ENCODE measurements at places on chromosomes 1 and 21.
A peak's percentile ranks its signal among the peaks of the same experiment; 100 is the strongest.

- no peak for DNase-seq
These were observed 24.6 kb downstream of the KIRREL1 start for GRCh38 chr1:158017800-158018595.

- no peak for DNase-seq
These were observed 36.1 kb downstream of the DNTTIP2 start for GRCh38 chr1:93842750-93843500.

- DNase-seq: peak; percentile 26
These were observed 42.4 kb downstream of the PLPPR4 start for GRCh38 chr1:99306644-99307043.

- DNase-seq: no peak
These were observed 197.4 kb downstream of the ADGRL2 start for GRCh38 chr1:81998165-81998564.

DNA sequence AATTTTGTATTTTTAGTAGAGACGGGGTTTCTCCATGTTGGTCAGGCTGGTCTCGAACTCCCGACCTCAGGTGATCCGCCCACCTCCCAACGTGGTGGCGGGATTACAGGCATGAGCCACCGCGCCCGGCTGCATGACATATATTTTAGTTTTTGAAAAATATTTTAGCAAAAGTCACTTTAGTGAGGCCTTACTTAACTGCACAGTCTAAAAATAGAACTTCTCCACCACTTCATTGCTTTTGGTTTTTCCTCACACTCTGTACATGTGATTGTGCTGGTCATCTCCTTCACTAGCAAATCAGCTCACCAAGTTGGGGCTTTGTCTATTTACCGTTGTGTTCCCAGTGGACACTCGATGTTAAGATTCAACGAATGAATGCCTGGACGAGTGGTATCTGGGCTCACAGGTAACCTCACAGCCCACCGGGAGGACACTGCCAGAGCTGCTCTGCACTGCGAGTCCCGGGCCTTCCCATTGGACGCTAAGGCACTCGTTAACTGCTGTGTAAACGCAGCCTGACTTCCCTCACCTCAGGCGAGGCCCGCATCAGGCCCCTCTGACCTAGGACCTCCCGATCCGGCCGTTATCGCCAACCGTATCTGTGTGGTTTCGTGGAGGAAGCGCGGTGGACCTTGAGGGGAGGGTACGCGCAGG, 14.0 kb upstream of the ZNF692 start:
- peak; percentile 75 for DNase-seq

GRCh38 chr1:101260556-101261350, 23.9 kb downstream of the S1PR1 start:
- DNase-seq: no peak

DNA sequence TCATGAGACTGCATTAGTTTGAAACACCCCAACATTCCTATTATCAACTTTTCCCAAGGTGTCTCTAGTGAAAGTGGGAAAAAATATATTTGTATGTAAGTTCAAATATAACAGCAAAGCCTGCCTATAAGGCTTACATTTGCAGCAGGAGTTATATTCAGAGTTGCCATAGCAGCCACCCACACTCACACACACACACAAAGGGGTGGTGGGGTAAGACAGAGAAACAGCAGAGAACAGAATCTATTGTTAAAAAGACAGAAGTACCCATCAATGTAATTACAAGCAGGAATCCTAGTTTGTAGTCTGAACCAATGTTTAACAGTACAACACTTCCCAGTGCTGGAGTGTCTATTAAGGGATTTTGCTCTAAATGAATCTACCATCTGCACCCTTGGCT, 55.0 kb downstream of the PLPPR5 start:
- DNase-seq: no peak

DNA sequence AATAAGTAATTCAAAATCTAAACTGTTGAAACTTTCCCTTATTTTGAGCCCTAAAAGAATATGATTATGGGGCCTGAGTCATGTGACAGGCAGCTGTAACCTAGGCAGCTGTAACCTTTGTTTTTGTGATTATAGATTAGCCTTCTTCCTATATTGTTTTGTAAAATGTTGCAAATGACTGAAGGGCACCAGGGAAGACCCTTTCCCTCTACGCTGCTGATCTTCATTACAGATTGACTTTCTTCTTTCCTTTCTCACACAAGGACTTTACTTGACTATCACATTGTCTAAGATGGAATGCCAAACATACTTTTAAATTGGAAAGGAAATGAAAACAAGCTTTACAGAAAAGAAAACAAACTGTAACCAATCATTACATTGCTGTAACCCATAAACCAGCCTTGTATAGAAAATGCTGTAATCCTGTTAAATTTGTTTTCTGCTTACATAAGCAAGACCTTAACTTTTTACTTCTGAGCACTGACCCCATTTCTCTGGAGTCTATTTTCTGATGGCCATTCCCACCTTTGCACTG, 242.2 kb downstream of the RGS7 start:
- no peak for DNase-seq

DNA sequence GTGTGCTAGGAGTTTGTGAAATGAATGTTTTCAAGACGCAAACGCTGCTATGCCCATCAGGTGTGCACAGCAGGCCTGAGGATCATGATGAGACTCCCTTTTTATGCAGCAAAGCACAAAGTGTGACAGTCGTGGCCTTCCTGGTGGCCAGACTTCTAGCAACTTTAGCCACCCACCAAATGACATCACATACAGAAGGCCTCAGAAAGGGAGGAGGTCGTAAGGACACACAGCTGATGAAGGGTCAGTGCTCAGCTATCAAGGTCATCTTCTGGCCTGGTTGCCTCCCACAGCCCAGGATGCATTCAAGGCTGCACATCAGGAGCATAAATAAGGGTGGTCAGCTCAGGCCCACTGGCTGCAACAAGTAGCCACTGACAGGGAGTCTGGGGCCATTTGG, 36.6 kb downstream of the BMP8A start:
- no peak for DNase-seq

- DNase-seq: no peak
These were observed 714.3 kb downstream of the MATN1 start for GRCh38 chr1:30008998-30009657.

GRCh38 chr1:18419113-18419844, 61.5 kb upstream of the KLHDC7A start:
- DNase-seq: no peak

- no peak for DNase-seq
These were observed 37.2 kb downstream of the RIMS3 start for GRCh38 chr1:40627987-40628902.

DNA sequence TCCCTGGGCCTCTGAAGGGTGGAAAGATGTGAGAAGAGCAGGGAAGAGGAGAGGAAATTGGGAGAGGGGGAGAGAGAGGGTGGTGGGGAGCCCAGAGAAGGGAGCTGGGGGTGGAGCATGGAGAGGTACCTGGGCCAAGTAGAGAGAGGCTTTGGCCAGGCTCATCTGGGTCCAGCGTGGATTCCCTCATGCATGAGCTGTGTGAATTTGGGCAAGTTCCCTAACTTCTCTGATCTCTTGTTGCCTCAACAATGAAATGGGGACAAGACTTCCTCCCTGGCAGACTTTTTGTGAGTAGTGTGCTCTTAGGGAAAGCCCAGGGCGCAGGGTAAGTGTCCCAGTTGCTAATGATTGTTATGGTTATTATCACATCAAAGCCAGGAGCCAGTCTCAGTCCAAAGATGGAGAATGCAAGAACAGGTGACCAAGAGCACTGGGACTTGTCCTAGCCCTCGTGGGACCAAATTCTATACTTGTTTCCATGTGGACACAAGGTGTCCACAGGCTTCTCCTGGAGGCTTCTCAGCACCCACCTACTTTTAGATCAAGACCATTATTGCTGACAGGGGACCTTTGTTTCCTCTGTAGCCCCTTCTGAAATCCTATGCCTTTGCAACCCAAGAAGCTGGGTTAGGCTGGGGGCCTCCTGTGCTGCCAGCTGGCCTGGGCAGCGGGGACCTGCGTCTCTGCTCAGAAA, 13.9 kb downstream of the IL6R start:
- no peak for DNase-seq

- no peak for DNase-seq
These were observed 427.2 kb downstream of the KIF26B start for GRCh38 chr1:245582026-245582425.

- peak; percentile 28 for DNase-seq
These were observed 708 bp downstream of the PRDM2 start for GRCh38 chr1:13700521-13701270.

DNA sequence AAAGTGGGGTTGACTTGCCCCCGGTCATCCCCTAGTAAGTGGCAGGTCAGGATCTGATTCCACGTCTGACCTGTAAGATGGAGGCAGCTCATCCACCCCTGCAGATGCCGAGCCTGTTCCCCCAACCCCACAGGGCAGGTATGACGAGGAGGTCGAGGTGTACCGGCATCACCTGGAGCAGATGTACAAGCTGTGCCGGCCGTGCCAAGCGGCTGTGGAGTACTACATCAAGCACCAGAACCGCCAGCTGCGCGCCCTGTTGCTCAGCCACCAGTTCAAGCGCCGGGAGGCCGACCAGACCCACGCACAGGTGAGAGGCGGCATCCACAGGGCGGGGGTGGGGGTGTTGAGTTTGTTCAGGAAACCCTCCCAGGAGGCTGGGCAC, 9.6 kb downstream of the TMEM201 start:
- DNase-seq: no peak

DNA sequence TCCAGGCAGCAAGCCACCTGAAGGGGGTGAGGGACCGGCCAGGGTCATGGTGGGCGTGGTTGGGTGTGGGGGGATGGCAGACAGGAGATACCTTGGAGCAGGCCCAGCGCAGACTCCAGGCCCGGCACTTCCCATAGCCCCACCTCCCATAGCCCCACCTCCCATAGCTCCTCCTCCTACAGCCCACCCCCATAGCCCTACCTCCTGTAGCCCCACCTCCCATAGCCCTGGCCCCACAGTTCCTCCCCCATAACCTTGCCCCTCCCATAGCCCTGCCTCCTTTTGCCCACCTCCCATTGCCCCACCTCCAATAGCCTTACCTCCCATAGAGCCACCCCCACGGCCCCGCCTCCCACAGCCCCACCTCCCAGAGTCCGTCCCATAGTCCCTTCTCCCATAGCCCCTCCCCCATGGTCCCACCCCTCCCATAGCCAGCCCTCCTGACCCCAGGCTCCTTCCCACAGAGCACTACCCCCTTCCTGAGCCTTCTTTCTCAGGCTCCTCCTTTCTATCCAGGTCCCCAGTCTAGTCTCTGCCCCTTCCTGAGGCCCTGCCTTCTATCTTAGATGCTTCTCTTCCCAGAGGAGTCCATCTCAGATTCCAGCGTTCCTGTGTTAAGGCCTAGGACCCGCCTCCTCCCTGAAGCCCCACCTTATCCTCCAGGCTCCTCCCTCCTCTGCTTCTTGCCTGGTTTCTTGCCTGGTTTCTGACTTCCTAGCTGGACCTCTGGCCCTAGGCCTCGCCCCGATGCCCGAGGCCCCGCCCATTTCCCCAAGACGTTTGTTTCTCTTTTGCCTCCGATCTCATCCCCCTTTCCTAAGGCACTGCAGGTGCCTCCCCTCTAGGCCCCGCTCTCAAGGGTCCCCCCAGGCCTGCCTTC, 46.8 kb downstream of the PTPRU start:
- DNase-seq: peak; percentile 98

- DNase-seq: no peak
These were observed 43.2 kb downstream of the IL6R start for GRCh38 chr1:154448331-154448811.

- DNase-seq: no peak
These were observed 164.5 kb downstream of the TOMM20 start for GRCh38 chr1:234963904-234964702.

GRCh38 chr1:186775881-186776560, 52.7 kb upstream of the PLA2G4A start:
- no peak for DNase-seq

- no peak for DNase-seq
These were observed 175.8 kb upstream of the GALNT2 start for GRCh38 chr1:229891227-229891626.

DNA sequence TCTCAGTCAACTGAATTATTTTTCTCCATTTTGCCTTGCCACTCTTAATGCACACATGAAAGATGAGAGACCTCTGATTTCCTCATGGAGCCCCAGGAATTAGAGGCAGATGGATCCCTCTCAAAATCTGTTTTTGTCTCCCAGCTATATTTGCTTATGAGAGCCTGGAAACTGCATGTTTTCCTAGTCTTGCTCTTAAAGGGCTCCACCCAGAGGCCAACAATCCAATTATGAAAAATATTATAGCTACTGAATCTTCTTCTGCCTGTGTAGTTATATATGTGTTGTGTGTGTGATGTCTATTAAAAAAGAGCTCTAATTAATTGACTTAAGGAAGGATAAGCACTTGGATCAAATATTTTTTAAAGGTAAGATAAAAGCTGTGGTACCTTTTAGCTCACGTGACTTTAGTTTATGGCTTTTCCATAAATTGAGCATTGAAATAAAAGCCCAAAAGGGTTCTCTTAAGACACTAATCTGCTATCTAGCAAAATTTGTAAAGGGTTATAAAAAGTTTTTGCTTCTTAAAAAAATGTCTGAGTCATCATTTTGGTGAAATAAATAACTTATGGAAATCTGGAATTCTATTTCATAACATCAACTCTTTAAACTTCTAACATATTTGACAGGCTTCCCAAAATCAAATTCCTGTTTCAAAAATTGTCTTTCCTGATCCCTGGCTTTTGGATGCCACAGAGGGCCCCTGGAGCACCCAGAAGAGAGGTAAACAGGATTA, 31.2 kb upstream of the TSPEAR start:
- DNase-seq: no peak

DNA sequence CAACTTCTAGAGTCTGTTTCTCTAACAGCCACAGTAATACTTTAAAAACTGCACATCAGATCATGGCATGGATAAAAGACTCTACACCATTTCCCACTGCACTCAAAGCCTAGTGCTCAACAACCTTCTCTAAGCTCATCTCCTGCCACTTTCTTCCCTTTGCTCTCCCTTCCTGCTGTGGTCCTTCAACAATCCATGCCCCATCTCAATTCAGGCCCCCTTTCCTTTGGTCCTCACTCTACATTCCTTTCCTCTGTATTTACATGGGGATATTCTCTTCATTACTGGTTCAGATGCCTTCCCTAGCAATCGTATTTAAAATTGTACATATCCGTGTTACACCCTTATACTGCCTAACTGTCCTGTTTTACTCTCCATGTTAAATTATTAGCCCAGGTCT, 19.0 kb downstream of the SOD1 start:
- DNase-seq: no peak

- peak; percentile 69 for DNase-seq
These were observed 123.9 kb downstream of the PTBP2 start for GRCh38 chr1:96845464-96845863.

DNA sequence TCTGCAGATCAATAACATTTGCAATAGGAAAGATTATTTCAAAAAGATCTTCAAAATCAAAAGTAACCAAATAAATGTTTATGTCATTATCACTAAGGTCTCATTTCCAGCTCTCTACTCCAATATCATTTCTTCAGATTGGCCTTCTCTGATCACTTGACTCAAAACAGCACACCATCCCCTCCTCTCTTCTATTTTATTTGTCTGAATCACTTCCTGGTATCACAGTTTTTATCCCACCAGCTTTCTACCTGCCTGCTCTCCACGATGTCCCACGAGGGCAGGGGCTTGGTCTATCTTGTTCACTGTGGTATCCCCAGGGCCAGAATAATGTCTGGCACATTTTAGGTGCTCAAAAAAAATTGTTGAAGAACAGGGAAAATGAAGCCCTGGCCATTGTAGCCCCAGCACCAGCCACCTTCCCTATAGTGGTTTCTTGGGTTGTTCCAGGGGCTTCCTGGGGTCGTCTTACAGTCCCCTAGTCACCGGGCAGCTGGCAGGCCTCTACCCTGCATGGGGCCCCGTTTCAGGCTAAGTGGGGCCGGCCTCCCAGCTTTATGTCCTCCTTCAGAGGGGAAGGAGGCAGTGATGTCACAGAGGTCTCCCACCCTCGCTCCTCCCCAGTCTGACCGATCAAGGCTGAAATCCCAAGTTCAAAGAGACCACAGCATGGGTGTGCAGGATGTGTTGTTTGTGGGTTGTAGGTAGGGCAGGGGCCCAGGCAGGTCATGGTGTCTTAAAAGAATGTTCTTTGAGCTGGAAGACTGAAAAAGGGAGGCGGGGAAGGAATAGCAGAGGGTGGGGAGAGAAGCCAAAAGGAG, 3.5 kb upstream of the PADI1 start:
- peak; percentile 13 for DNase-seq
